ENCODE measurements at places on chromosomes 4 and X. TPM values are rescaled to one million over a fixed set of nuclear protein-coding genes. Genes with fewer than 3 reads are reported as not detected.

- DNase-seq: no peak
Measured at GRCh38 chrX:17465201-17465600, 90.2 kb downstream of the NHS start.

Gene ADH1A
- not detected for total RNA-seq

Gene WDR17
- total RNA-seq: 1.5 TPM

DNA sequence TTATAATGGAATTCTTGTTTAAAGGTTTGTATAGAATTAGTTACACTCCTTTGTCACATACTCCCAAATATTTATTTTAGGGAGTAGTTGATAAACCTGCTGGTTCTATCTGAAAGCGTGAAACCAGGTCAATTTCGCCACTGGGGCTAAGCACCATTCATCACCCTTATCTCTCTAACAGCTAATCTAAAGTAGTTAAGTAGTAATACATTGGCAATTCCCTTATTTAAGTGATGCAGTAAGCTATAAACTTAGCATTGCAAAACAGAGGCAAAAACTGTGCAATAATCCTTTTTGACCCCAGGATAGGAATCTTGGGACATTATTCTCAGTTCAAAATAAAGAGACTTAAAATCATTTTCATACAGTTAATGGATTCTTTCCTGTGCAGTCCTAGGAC, 33.7 kb upstream of the PTPN13 start:
- DNase-seq: no peak

GRCh38 chr4:96342790-96343455, 503.0 kb downstream of the PDHA2 start:
- DNase-seq: no peak

DNA sequence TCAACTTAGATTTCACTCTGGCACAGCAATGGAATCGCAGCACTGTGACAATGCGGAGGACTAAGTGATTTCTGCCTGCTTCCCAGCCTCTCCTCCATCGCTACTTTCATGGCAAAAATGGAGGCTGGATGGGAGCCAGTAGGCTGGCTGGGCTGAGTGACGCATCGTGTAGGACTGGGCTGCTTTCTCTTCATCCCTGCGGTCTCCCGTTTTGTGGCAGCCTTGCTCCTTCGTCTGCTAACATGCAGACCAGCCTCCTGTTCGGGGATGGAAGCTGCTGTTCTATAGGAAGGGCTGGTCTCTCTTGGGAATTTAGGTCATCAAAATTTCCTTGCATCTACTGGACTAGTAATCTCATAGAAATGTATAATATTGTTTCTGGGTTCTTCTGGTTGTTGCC, 15.8 kb upstream of the RGS12 start:
- DNase-seq: no peak

Gene SSX4
- total RNA-seq: not detected

DNA sequence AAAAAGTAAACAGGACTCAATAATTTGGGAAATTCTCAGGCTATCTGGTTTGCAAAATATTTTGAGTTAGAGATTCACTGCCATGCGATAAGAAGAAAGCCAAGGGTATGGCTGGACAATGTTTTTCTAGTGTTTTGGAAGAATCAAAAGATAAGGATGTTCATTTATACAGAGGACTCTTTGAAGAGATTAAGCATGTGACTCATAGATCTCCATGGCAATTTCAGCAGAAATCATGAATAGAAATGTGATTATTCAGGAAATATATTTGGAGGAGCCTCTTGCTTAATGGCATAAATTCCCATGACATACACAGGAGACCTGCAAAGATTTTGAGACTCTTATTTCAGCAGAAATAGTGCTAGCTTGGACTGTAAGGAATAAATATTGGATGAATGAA, 16.7 kb upstream of the FRAS1 start:
- DNase-seq: no peak

- no peak for DNase-seq
Measured at GRCh38 chrX:120617996-120618630, 11.7 kb downstream of the C1GALT1C1 start.

DNA sequence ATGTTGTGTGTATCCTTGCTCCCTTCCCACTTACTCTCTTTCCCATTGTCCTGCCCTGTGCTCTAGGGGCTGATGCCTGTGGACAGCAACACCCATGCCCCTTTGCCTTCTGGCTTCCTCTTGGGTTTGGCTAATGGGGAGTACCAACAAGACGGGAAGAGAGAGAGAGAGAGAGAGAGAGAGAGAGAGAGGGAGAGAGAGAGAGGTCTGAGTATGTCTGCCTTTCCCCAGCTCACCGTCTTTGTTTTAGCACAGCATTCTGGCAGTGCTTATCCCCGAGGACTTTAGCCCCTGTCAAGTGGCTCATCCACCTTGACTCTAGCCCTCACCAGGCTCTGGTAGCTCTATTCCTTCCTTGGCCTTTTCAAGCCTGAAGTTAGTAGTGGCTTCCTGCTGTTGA, 128.0 kb downstream of the SLC4A4 start:
- no peak for DNase-seq

Gene LNX1
- total RNA-seq: not detected

GRCh38 chr4:71210823-71211222, 128.0 kb upstream of the SLC4A4 start:
- no peak for DNase-seq

Gene RPL9
- 2,427 TPM for total RNA-seq

GRCh38 chrX:65987811-65988210, 52.1 kb downstream of the VSIG4 start:
- DNase-seq: no peak

Gene ALAS2
- not detected for total RNA-seq

Gene DCX
- total RNA-seq: not detected

DNA sequence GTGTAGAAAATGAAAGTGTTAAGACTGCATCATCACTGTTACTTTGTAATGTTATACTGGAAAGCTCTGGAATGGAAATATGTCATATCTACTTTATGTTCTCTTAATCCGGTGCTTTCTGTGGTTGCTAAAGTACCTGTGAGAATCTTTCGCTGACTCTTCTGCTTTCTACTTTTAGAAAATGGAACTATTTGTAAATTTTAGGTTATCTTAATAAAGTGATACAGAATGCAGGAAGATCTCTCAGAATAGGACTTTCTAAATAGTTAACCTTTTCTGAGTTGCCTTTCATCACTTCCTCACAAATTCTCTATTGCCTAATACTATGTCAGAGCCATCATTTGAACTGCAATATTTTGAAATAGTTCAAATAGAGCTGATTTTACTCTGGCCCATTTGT, 69.3 kb downstream of the BMP2K start:
- DNase-seq: no peak

Gene SYP
- 0.34 TPM for total RNA-seq

DNA sequence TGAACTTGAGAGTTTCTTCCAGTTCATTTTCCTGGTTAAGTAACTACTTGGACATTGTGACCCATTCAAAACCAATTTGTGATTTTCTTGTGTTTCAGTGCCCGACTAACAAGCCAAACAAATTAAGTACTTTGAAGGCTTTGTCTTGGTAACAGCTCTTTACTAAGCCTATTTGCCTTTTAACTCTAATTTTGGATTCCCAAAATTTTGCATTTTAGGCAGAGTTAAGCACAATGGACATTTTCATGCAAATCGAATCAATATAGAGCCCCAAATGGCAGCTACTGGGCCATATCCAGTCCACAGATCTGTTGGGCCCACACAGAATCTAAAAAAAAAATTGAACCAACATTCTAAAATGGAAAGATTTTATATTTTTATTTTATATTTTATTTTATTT, 31.4 kb upstream of the CHRNA9 start:
- DNase-seq: no peak

All from naive thymus-derived CD8-positive, alpha-beta T cell (primary cell).